ENCODE measurements at places on chromosomes 7 and 10. TPM values are rescaled to one million over a fixed set of nuclear protein-coding genes. Genes with fewer than 3 reads are reported as not detected.

DNA sequence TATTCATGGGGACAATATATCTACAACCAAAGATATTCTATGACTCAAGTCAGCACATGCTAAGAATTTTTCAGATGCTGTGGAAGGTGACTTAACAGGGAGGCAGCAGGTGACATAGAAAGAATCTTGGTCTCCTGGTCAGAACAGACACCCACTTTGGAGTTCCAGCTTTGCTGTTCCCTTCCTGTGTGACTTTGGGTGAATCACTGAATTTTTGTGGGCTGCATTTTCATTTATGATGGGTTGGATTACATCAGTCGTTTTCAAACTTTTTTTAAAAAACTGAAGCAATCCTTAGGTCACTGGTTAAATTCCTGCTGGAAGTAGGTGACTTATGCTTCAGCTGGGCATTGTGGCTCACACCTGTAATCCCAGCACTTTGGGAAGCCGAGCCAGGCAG, 24.9 kb downstream of the RGR start:
- DNase-seq, result no peak

DNA sequence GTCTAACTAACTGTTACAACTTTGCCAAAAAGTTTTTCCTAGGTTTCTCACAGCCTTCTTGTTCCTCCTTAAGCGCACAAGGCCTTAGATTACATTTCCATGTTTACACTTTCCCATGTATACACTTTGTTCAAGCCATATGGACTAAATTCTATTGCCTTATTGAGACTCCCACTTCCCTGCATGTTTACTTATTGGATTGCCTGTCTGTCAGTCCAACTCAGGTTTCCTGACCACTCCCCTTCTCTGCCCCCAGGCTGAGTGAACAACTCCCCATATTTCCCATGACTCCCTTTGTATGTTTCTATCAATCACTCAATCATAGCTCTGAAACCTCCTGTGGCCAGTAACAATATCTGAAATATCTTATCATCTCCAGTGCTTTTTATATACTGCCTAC, 43.0 kb downstream of the SLC25A40 start:
- DNase-seq, result no peak

- DNase-seq, result peak; percentile 76
These were observed 271.9 kb downstream of the ADARB2 start for GRCh38 chr10:1465418-1465911.

GRCh38 chr7:106765727-106766355, 99.2 kb upstream of the PIK3CG start:
- no peak for DNase-seq

- peak; percentile 22 for DNase-seq
These were observed 306.2 kb downstream of the BICC1 start for GRCh38 chr10:58818900-58819299.

- DNase-seq, result no peak
These were observed 1065.8 kb downstream of the REEP3 start for GRCh38 chr10:64586934-64587503.

DNA sequence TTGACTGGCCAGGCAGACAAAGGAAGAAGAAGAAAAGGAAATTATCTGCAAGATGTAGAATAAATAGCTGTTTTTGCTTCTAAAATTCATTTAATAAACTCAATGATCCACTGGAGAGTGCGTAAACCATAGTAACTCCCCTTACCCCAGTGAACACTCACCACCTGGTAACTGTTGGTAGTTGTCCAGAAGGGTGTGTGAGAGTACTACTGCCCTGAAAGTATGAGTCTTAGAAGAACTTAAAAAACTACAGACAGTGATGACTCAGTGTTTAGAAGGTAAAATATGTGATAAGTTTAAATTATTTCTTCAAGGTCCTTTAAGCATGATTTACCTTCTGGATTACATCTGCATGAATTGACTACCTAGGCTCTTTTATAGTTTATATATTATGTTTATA, 53.0 kb upstream of the SEMA3A start:
- DNase-seq, result no peak

DNA sequence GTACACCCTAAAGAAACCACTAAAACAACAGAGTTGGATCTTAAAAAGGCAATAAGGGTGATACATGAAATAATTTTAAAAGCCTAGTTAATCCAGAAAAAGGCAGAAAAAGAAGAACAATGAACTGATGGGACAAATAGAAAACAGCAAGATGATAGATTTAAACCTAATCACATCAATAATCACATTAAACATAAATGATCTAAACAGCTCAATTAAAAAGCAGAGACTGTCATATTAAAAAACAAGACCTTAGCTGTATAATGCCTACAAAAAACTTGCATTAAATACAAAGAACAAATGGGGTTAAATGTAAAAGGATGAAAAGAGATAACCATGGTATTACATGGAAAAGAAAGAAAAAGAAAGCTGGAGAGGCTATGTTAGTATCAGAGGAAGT, 96.2 kb downstream of the RTKN2 start:
- no peak for DNase-seq

DNA sequence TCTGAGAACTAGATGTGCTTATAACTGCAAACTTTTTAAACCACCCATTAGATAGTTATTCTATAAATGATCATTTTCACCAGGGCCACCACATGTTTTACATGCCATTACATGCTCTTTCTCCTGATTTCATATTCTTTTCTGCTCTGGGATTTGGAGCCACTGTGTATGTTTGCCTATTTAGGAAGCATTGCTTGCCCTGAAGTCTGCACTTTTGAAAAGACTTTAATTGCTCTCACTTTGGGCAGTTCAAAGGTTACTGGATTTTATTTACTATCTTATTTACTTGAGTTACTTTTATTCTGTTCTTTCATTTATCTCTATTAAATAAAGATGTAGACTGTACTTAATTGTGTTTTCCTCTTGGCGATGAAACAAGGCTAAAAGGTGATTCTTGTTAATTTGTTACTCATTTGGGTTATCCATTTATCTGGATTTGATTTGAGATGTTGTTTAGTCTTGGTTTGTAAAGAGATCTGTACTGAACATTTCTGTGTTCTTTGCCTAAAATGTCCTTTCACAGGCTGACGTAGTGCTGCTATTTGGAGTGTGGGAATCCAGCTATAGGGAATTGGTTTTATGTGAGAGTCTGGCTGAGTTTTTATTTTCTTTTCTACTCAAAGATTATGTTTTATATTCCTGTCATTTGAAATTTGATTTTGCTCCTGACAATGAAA, 88.8 kb downstream of the SUGCT start:
- no peak for DNase-seq

GRCh38 chr10:19563388-19564141, 252.7 kb upstream of the PLXDC2 start:
- DNase-seq, result no peak

DNA sequence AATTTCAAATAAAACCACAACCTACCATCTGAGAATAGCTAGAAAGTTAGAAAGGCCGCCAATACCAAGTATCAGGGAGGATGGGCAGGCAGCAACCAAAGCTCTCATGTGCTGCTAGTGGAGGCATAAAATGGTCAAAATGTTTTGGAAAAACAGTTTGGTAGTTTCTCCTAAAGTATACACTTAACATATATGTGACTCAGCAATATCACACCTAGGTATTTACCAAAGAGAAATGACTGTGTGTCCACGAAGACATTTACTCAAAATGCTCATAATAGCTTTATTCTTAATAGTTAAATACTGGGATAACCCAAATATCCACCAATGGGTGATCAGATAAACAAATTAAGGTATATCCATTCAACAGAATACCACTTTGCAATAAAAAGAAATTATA, 14.3 kb downstream of the RHEB start:
- no peak for DNase-seq

- DNase-seq, result peak; percentile 58
These were observed 23.7 kb upstream of the AGR3 start for GRCh38 chr7:16905300-16906044.

GRCh38 chr10:33706746-33707145, 372.3 kb upstream of the NRP1 start:
- DNase-seq, result no peak

- peak; percentile 70 for DNase-seq
These were observed 314.2 kb upstream of the GNAI1 start for GRCh38 chr7:79820387-79820786.

DNA sequence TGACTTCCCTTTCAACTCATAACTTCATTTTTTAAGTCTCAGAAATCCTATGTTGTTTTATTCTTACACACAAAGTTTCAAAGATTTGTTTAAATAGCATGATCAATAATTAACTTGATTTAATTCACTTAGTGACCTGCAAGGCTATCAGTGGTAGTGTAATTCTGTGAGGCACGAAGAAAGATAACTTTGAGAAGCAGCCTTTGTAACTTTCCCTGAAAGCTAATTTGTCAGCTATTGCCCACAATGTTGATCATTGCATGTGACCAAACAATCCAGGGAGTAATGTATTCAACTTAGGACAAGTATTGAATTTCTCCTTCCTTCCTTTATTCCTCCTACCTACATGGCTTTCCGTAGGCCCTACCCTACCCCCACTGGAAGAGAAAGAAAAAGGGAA, 111.0 kb downstream of the SEMA3D start:
- DNase-seq, result peak; percentile 12

GRCh38 chr10:11813177-11813576, 10.0 kb upstream of the PROSER2 start:
- DNase-seq, result no peak

- no peak for DNase-seq
These were observed 96.2 kb upstream of the INSIG1 start for GRCh38 chr7:155201325-155202087.

- DNase-seq, result no peak
These were observed 147.5 kb downstream of the WDR37 start for GRCh38 chr10:1203704-1204103.

- DNase-seq, result no peak
These were observed 9.4 kb upstream of the FAM170B start for GRCh38 chr10:49143249-49143648.

GRCh38 chr10:122992031-122992585, 11.9 kb downstream of the PSTK start:
- no peak for DNase-seq

DNA sequence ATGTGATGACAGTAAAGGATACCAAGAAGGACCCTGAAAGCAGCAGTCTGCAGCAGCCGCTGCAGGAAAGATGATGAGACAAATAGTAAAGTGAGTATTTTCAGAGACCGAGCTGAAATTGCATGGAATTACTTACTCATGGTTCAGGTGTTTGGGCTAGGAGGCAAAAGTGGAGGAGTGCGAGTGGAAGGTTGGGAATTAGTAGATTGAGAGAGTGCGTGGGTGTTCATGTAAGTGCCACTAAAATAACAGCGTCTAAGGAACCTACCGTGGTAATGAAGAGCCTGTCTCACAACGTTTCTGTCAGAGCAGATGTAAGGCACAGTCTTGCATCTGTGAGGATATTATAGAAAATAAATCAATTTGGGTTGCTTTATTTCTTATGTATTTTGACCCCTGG, 48.3 kb upstream of the FMC1 start:
- no peak for DNase-seq

Gene HOXA10
- 9.9 TPM for total RNA-seq

Gene FBXL15
- total RNA-seq, result 16.3 TPM

Gene CYP2C9
- 69.0 TPM for total RNA-seq

Gene ADARB2
- 0.13 TPM for total RNA-seq

Gene TBXAS1
- 4.7 TPM for total RNA-seq

Gene PRRT4
- 1.2 TPM for total RNA-seq

Gene ARL5B
- 95.2 TPM for total RNA-seq

Measured in hepatocyte (in vitro differentiated cells).